ENCODE measurements at places on chromosomes 7 and 10. TPM values are rescaled to one million over a fixed set of nuclear protein-coding genes. Genes with fewer than 3 reads are reported as not detected.

CTTNBP2 gene
- total RNA-seq = 1.9 TPM

AQP1 gene
- 127 TPM for total RNA-seq

CYP26A1 gene
- not detected for total RNA-seq

CRHR2 gene
- not detected for total RNA-seq

TRIM24 gene
- 4.9 TPM for total RNA-seq

GNG11 gene
- 93.0 TPM for total RNA-seq

OLAH gene
- under 0.01 TPM for total RNA-seq

NKX2-3 gene
- total RNA-seq = not detected

Measured in aortic smooth muscle cell (primary cell).